ENCODE measurements at places on chromosomes 12 and 14.

- DNase-seq, result peak; percentile 35
These were observed 5.0 kb downstream of the BDKRB1 start for GRCh38 chr14:96261053-96261452.

DNA sequence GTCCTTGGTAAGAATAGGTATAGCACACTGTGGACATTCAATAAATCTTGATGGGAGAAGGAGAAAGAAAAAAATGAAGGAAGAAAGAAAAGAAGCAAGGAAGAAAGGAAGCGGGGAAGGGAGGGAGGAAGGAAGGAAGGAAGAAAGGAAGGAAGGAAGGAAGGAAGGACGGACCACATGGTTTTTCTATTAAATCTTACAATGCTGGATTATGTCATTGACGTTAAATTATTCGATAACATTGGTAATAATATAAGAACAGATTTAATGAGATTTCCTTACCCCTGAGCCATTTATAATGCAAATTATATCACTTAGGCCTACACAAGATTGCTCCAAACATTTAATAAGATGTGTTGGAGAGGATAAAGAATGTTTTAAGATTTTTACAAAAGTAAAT lies 124.9 kb upstream of the SYT1 start:
- no peak for DNase-seq

GRCh38 chr12:111211910-111212757 lies 156.8 kb downstream of the PHETA1 start:
- DNase-seq, result no peak

DNA sequence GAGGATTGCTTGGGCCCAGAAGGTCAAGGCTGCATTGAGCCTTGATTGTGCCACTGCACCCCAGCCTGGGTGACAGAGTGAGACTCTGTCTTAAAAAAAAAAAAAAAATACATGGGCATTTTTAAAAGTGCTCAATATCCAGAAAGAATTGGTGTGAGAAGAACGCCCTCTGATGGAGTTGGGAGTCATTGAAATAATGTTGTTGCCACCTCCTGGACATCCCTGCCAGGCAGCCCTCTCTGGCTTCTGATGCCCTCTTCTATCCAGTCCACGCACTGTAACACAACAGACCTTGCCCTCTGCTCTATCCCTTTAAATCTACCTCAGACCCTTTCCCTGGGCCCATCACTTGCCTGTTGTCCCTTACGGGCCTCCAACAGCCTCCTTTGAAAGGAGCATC lies 4.9 kb downstream of the PTGDR start:
- DNase-seq, result no peak

- DNase-seq, result no peak
These were observed 81.9 kb downstream of the PELI2 start for GRCh38 chr14:56199982-56200577.

DNA sequence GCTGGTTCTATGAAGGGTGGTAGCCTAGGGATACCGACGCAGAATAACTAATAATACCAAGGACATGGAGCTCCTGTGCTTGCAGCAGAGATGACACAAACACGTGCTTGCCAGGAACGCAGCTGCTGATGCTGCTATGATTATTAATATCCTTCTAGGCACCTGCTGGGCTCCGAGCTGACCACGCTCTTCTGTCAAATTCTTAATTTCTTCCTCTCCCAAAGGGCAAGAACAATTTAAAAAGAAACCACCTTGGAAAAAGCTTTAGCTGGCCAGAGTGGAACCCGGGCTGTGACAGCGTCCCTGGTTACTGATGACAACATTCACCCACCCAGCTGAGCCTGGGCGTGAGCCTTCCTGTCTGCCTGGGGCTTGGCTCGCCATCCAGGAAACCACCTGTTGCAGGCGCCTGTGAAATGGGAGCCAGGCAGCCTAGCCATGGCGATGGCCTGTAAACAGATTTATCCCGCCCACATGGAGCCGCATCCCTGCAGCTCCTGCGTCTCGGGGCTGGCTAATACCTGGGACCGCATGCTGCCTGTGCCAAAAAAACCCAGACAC lies 28.8 kb downstream of the CLMN start:
- DNase-seq, result peak; percentile 93

DNA sequence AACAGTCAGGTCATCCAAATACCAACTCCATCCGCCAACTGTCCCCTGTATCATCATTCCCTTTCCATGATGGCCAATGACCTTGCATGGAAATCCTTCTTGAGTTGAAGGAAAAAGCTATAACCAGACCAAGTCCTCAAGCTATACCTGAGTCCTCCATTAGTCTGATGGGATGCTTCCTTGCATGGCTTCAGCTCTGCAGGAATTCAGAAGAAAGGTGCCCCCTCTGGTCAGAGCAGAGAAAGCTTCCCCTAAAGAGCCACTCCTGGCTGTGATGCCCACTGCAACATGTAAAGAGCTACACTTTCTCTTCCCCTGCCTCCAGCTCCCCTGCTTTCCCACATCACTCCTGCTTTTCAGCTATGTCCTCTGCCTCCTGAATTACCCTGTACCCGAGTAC lies 43.1 kb upstream of the FKBP4 start:
- DNase-seq, result no peak

GRCh38 chr12:58648176-58648575 lies 272.1 kb downstream of the LRIG3 start:
- DNase-seq, result no peak

DNA sequence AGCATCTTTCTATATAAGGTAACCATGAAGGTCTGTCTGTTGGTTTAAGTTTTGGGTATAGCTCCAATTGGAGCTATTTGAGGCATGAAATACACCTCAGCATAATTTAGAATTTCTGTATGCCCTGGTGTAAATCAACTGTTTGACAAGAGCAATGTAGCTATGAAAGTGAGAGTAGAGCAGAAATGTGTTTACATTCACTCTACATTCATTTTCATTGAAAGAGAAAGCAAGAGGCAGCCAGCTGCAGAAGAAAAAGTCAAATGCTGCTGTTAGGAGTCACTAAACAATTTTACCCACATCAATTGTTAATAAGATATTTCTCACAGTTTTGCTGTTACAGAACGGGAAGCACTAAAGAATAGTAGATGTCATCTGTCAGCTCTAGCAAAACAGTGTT lies 252.5 kb downstream of the SLC6A15 start:
- no peak for DNase-seq

- no peak for DNase-seq
These were observed 1263.0 kb downstream of the LRFN5 start for GRCh38 chr14:42869681-42870080.

GRCh38 chr12:57385586-57385985 lies 45.3 kb downstream of the R3HDM2 start:
- no peak for DNase-seq

DNA sequence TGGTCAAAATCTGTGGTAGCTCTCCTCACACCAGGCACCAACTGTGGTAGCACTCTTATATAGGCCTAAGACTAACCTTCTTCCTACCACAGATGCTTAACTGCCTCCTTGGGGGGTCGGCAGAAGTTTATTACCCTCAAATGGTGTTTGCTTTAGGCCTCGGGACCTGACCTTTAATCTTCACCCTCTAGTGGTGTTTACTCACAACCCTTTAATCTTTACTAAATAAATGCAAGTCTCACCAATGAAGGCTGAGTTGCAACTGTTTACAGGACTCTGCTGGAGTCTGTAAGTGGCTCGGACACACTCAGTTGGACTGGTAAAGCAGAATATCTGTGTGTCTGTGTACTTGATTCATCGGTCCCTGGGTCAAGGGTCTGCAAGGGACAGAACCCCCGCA lies 29.4 kb downstream of the CCER1 start:
- no peak for DNase-seq

GRCh38 chr12:23564451-23565152 lies 384.9 kb downstream of the SOX5 start:
- peak; percentile 9 for DNase-seq

DNA sequence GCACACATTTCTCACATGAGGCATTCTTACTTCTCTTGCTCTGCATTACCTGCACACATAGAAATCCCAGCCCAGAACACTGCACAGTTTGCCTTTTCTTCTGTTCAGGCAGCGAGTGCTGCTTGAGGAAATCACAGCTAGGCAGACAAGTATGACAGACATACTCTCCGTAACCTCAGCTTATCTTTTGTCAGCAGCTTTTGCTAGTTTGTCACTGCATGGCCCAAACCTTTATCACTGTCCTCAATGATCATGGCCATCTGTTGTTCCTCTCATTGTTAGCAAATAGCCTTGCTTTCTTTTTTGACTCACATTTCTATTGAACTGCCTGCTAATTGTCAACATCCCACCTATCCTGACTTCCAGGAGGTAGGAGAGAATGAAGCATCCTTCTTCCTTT lies 5.3 kb downstream of the ZNF10 start:
- DNase-seq, result no peak

GRCh38 chr12:28781671-28782652 lies 367.1 kb upstream of the FAR2 start:
- no peak for DNase-seq

DNA sequence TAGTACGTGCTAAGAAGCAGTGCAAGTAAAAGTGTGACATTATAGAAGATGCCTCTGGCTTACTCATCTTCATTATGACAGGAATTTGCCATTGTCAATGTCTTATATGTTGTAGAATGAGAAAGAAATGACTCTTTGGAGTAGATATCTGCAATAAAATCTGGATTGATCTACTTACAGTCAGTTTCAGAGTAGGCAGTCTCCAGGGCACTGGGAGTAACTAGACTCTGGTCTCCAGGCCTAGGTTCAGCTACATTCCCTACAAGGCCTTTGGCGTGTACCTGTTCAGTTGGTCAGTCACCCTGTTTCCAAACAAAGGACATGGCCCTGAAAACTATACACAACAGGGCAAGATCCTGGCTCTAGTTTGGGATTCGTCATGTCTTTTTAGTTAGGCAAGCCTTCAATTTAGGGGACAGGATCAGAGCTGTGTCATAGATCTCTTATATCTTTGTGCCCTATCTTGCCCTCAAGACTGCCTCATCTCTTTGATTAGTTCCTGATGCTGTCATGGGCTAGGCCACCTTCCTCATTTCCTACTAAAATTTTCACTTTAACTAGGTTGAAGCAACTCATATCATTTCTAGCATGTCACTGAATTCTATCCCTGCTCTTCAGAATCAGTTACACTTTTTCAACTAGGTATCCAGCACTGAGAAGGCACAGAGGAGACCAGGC lies 410.0 kb downstream of the RAD51B start:
- no peak for DNase-seq

DNA sequence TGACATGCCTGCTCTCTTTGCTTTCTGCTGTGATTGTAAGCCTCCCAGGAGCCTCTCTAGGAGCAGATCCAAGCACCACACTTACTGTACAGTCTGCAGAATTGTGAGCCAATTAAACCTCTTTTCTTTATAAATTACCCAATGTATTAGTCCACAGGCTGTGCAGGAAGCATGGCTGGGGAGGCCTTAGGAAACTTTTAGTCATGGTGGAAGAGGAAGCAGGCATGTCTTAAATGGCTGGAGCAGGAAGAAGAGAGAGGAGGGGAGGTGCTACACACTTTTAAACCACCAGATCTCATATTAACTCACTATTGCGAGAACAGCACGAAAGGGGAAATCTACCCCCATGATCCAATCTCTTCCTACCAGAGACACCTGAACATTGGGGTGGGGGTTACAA lies 108.9 kb downstream of the DERA start:
- no peak for DNase-seq

- DNase-seq, result no peak
These were observed 14.0 kb upstream of the ENDOU start for GRCh38 chr12:47739297-47739696.

DNA sequence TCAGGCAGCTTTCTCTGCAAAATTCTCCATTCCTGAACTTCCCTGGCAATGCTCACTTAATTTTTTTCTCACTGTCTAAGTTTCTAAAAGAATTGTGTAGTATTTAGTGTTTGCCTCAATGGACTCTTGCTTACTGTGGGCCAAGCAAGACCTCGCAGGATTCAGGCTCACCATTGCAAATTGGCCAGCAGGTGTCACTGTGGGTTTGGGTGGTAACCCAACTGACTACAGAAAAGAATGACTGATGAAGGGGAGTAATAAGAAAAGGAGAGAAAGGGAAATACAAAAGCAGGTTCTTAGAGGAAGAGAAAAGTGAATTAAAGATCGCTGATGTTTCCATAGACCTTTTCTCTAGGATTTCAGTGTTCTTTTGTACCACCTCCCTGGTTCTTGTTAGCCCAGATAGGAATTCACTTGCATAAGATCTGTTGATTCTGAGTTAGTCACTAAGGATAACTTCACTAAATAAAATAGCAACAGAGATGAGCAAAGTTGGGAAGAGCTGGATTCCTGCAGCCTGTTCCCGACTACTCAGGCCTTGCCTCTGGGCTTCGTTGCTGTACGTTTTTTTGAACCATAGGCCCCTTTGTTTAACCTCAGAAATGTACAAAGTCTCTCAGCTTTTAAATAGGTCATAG lies 386.5 kb upstream of the DDHD1 start:
- DNase-seq, result peak; percentile 13

- no peak for DNase-seq
These were observed 32.8 kb downstream of the RBM19 start for GRCh38 chr12:113933201-113933786.

DNA sequence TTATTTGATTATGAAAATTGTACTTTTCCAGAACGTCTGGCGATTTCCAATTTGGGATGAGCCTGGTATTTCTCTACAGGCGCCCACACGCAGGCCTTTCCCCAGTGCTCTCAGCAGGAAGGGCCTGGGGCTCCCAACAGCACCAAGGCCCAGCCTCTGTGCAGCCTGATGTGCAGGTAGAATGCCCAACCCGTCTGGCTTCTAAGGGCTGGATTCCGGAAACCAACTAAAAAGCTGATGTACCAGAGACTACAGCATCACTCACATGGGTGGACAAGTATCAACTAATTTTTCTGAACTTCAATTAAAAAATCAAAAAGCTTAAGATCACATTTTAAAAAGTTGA lies 25.8 kb downstream of the CDC42BPB start:
- DNase-seq, result no peak

- no peak for DNase-seq
These were observed 207.9 kb downstream of the NUAK1 start for GRCh38 chr12:105930557-105931503.

DNA sequence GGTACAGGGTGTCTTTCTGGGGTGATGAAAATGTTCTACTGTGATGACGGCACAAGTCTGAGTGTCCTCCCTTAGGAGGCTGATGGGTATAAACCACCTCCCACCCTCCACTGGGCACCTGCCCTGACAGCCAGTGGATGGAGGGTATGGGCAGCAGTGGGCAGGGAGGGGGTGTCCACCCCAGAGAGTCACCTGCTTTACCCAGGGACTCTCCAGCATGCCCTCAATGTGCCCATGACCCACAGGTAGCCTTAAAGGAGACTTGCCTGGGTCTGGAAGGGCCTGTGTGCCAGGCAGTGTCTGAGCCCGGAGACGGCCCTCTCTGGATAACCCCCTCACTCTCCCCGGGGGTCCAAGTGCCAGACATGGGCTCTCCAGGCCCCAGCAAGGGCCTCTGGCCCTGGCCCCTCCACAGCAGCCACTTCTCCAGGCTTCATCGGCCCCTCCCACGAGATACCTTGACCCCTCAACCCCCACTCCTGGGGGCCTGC lies 38.8 kb downstream of the CCNK start:
- DNase-seq, result no peak

- no peak for DNase-seq
These were observed 1.3 kb downstream of the PPFIA2 start for GRCh38 chr12:81757731-81758365.

GRCh38 chr12:53843545-53843944 lies 91.8 kb upstream of the CISTR start:
- no peak for DNase-seq

GRCh38 chr12:48765753-48766162 lies 23.1 kb downstream of the ADCY6 start:
- no peak for DNase-seq

GRCh38 chr12:126159139-126159538 lies 1093.9 kb downstream of the AACS start:
- DNase-seq, result no peak

Data from DMS153 (cell line).